Activated CD8-positive, alpha-beta T cell treated with anti-CD3 and anti-CD28 coated beads for 36 hours (primary cell): ENCODE measurements at places on chromosomes 4 and X.

DNA sequence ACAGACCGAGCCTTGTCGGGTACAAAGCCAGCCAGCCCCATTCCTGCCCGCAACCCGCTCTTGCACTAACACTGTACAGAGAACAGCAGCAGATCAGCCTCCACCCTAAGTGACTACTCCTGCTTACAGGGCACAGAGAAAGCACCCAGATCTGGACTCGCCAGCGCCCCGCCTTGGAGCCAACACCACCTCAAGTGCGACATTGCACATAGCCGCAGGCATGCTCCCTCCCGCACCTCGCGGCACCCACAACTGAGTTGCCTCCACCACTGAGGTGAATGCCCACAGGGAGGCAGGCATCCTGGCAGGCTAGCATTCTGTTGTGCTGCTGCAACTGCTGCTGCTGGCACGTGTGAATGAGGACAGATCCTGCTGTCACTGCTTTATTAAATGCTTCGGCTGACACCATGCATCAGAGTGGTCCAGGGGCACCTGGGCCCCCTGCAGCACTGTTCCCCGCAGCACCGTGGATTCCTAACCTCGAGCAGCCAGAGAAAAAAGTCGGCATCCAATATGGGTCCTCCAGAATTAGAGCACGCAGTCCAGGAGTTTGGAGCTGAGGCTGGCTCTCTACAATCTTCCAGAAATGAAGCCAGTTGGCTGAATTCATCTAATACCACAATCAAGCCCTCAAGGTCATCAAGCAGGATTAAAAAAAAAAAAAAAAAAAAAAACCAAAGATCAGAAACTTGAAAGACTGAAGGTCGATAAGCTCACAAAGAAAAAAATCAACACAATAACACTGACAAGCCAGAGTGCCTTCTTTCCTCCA lies 352.9 kb downstream of the GASK1B start:
- no peak for DNase-seq

- DNase-seq, result no peak
Measured at GRCh38 chr4:105283501-105283900, 136.8 kb downstream of the TET2 start.

DNA sequence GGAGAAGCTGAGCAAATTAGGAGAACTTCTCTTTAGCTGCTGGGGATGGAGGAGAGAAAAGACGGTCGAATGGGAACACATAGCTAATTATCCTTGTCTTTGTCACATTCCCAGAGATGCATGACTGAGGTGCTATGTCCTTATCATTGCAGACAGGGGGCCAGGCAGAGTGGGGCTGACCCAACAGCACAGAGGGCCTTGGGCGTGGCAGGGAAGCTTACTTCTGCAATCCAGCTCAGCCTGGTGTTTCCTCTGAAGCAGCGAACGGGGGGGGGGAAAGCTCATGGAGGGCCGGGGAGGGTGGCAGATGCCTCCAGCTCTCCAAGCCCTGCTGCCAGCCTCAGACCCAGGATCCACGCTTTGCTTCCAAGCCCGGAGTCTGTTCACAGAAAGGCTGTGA lies 50.8 kb upstream of the HOPX start:
- no peak for DNase-seq

DNA sequence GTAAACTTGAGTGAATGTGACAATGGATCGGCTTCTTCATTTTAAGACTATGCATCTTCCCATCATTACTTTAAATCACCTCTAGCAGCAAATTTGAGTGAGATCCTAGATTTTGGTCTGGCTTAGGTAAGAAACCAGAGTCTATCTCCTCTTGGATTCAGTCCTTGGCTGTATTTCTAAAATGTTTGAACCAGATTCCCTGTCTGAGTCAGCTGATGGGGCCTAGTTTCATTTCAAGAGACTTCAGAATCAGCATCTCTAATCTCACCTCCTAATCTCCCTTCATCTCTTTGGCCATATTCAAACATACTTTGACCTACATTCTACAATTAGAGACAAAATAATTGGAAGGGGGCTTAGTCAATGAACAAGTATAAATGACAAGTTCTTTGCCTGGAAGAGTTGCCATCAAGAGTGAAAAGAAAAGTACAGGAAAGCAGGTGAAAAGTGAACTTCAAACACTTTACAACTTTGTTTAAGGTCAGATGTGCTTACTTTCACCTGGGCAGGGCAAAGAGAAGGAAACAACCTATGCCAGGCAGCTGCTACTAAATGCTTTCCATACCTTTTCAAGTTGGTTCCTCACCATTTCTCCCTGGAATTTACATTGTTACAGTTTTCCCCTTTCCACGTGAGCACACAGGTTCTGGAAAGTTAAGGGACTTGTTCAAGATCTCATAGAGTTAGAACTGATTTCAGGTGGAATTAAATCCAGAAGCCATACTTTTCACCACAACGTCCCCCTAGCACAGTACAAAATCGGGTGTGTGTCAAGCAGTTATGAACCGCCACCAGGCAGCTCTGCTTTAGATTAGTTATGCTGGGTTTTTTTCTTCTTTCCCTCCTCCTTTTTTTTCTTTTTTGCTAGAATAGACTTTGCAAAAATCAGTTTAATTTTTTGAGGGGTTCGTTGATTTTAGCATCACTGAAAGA lies 30.7 kb upstream of the PITX2 start:
- no peak for DNase-seq

GRCh38 chr4:89296399-89296798 lies 11.2 kb downstream of the GPRIN3 start:
- no peak for DNase-seq
